ENCODE measurements at places on chromosomes 16 and 17.

DNA sequence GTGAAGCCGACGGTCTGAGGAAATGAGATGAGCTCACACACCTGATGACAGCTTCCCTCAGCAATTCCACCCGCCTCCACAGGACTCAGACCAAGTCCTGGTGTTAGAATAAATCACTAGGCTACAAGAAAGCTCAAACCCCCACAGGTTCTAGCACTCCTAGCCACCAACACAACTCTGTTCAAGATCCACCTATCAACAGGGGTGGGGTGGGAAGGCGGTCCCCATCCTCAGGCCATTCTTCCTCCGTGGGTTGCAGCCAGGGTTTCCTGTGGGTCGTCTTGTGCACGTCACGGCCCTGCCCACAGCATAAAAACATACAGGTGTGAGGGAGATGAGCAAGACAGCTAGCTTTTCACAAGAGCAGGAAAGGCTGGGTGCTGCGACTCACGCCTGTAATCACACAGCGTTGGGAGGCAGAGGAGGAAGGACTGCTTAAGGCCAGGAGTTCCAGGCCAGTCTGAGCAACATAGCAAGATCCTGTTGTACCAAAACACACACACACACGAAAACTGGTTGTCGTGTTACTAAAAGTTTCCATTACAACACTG, 81.1 kb downstream of the ANKRD11 start:
- peak; percentile 74 for DNase-seq

DNA sequence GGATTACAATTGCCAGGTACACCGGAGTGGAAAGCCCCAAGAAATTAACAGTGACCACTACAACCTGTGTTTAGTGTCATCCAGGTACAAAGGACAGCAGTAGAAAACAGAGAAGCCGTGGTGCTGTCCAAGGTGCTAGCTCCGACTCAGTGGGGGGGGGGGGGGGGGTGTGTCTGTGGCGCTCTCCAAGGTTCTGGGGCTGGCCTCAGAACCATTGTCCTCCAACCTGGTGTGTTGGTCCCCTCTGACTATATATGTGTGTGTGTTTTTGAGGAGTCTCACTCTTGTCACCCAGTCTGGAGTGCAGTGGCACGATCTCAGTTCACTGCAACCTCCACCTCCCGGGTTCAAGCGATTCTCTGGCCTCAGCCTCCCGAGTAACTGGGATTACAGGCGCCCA, 5.8 kb upstream of the ZNF23 start:
- DNase-seq: peak; percentile 62

GRCh38 chr16:1691956-1692355, 13.9 kb downstream of the JPT2 start:
- DNase-seq: no peak

DNA sequence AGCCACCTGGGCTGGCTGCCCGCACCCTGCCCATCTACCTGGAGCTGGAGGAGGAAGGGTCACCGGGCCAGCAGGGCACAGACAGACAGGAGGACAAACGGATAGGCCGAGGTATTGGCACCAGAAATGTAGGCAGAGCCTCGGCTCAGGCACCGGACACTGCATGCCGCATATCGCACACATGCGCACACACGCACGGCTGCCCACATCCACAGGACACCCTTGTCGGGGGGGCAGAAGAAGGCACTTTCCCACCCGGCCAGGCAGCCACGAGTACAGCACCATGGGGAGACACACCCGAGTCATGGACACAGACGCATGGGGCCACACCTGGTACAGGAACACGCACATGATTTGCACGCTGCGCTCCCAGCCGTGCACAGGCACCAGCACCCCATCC, 14.5 kb downstream of the CASKIN1 start:
- DNase-seq: no peak

DNA sequence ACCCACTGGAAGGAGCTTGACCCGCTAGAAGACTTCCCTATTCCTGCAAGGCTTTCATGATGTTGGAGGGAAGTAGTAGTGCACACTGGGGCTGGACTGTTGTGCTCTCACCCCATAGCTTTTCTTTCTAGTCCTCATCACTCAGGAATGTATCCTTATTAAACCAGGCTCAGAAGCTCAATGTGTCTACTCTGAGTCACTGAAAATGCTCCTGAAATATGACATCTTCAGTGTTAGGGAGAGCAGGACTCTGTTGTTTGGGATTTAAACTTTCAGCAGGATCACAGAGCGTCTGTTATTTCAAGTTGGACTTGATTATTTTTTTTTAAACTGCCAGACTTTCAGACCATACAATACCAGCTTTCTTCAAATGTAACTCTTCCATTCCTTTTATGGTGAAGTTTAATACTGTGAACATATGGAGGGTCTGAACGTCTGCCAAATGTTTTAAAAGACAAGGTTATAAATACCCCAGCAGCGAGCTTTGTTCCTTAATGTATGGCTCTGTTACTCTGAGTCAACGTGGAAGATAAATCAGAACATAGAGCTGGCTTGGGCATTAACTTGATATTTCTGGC, 257.5 kb downstream of the CDH11 start:
- no peak for DNase-seq

DNA sequence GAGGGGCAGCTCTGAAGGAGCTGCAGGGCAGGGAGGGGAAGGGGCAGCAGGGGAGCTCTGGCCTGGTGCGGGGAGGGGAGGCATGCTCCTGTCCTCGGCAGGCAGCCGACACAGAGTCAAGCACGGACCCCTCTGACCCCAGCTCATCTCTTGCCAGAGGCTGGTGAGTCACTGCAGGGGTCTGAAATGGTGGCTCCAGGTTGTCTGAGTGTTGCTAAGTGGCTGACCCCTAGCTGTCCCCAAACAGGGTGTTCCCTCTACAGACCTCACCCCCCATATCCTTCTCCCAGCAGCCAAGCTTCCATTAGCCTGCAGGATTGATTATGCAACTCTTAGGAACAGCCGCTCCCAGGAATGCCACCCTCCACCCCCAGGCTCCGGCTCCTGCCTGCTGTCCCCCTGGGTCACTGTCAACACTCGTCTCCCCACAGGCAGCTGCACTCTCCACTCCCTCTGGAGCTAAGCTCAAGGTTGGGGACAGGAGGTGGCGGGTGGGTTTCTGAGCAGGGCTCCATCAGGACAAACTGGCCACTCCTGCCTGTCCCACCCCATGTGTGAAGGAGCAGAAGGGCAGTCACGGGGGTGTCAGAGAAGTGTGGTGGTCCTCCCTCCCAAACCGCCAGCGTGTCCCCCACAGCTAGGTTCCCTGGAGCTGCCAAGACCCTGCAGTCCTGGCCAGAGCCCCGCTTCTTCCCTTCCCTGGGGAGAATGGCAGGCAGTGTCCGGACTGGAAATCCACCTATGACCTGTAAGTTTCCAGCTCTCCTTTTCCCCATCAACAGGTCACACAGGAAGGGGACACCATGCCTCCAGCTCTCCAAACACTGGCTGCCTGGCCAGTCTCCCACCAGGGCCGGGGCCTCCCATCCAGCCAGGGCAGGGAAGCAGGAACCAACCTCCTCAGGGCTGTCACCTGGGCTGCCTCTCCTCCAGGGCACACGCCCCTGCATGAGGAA, 1.0 kb downstream of the MYLK3 start:
- no peak for DNase-seq

GRCh38 chr17:82808006-82808405, 31.8 kb downstream of the ZNF750 start:
- no peak for DNase-seq

DNA sequence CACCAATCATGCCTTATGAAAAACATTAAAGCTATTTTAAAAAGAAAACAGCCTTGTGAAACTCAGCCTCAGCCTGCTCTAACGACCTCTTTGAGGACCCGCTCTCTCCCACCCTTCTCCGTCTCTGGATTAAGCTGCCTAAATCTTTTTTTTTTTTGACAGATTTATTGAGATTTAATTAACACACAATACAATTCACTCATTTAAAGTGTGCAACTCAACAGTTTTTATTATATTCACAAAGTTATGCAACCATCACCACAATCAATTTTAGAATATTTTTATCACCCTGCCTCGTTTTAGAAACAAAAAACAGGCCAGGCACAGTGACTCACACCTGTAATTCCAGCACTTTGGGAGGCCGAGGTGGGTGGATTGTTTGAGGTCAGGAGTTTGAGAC, 8.4 kb downstream of the CDR2L start:
- DNase-seq: no peak

DNA sequence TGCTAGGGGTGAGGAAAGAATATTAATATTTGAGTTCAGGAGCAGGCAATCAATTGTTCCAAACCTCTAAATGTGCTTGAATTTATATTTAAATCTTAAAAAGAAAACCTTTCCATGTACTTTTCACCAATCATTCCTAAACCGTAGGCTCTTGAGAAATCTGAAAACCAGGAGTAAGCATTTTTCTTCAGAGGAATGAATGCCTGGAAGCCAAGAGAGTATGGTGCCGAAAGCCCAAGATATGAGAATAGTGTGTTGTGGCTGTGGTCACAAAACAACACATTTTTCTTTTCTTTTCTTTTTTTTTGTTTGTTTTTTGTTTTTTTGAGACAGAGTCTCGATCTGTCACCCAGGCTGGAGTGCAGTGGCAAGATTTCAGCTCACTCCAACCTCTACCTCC, 37.6 kb downstream of the TEX2 start:
- no peak for DNase-seq

GRCh38 chr16:27780468-27781194, 230.7 kb downstream of the KATNIP start:
- no peak for DNase-seq

DNA sequence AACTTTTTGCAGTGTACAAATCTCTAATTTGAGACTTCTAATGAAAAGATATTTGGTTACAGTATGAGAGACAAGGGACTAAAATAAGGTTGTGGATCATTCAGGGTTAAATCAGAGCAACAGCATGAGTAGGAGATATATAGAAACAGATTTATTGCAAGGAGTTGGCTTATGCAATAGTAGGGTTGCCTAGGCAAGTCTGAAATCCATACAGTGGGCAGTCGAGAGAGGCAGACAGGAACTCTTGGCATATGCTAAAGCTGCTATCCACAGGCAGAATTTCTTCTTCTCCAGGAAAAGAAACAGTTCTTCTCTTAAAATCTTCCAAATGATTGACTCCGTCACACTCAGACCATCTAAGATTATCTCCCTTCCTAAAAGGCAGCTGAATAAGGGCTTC, 500.8 kb downstream of the MAF start:
- DNase-seq: no peak

- no peak for DNase-seq
These were observed 16.7 kb downstream of the DRC7 start for GRCh38 chr16:57711346-57711745.

DNA sequence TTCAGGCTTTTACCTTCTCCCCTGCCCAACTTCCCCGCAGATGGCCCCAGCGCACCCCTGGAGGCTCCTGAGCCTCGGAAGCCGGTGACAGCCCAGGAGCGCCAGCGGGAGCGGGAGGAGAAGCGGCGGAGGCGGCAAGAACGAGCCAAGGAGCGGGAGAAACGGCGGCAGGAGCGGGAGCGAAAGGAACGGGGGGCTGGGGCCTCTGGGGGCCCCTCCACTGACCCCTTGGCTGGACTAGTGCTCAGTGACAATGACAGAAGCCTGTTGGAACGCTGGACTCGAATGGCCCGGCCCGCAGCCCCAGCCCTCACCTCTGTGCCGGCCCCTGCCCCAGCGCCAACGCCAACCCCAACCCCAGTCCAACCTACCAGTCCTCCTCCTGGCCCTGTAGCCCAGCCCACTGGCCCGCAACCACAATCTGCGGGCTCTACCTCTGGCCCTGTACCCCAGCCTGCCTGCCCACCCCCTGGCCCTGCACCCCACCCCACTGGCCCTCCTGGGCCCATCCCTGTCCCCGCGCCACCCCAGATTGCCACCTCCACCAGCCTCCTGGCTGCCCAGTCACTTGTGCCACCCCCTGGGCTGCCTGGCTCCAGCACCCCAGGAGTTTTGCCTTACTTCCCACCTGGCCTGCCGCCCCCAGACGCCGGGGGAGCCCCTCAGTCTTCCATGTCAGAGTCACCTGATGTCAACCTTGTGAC, 3.6 kb downstream of the MAPK7 start:
- DNase-seq: no peak

DNA sequence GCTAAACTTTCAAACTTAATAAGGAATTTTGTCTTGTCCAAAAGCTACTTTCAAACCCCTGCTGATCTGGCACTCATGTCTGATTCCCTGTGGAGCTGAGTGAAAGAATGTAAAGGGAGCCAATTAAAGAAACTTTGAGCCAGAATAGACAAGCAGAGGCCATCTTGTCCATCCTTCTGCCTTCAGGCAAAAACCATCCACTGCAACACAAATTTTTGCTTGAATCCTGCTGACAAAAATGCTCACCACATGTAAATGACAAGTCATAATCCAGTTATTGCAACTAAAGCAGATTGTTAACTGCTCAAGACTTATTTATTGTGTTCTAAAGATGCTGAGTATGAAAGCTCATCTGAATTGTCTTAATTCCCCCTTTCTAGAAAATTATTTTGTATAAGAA, 124.0 kb upstream of the HLF start:
- no peak for DNase-seq

GRCh38 chr16:27966756-27967155, 96.8 kb downstream of the GSG1L start:
- no peak for DNase-seq

- DNase-seq: no peak
These were observed 20.6 kb downstream of the RPH3AL start for GRCh38 chr17:332023-332422.

GRCh38 chr16:9340526-9341256, 249.2 kb downstream of the HAPSTR1 start:
- no peak for DNase-seq

DNA sequence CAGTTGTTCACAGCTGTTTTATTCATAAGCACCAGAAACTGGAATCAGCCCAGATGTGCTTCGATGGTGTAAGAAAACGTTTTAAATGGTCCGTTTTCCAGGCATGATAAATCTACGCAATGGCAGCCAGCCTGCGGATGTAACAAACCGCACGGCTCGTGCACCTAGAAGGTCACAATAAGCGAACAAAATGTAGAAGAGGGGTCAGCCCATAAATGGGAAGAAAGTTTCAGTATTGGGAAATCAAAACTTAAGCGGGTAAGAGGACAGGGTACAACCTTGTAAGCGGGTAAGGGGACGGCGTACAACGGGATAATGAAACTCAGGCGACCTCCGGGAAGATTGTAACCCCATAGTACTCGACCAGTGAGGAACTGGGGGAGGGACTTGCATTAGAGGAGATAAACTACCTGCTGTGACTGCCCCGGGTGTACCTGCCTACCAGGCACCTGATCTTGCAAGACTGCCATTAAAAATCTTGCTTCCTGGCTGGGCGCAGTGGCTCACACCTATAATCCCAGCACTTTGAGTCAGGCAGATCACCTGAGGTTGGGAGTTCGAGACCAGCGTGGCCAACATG, 66.6 kb downstream of the ANKRD11 start:
- no peak for DNase-seq

- DNase-seq: peak; percentile 82
These were observed 233.6 kb downstream of the SEC14L1 start for GRCh38 chr17:77374170-77374936.
